ENCODE measurements at places on chromosomes 13 and 19. TPM values are rescaled to one million over a fixed set of nuclear protein-coding genes. Genes with fewer than 3 reads are reported as not detected.

The COX6B1 gene
- 639 TPM for total RNA-seq

The BBC3 gene
- 10.8 TPM for total RNA-seq

The TSSK6 gene
- total RNA-seq, result 3.1 TPM

The MBD3L2 gene
- total RNA-seq, result not detected

The ZNF730 gene
- not detected for total RNA-seq

- no peak for DNase-seq
These were observed 149.8 kb upstream of the TMTC4 start for GRCh38 chr13:100824366-100824765.

DNA sequence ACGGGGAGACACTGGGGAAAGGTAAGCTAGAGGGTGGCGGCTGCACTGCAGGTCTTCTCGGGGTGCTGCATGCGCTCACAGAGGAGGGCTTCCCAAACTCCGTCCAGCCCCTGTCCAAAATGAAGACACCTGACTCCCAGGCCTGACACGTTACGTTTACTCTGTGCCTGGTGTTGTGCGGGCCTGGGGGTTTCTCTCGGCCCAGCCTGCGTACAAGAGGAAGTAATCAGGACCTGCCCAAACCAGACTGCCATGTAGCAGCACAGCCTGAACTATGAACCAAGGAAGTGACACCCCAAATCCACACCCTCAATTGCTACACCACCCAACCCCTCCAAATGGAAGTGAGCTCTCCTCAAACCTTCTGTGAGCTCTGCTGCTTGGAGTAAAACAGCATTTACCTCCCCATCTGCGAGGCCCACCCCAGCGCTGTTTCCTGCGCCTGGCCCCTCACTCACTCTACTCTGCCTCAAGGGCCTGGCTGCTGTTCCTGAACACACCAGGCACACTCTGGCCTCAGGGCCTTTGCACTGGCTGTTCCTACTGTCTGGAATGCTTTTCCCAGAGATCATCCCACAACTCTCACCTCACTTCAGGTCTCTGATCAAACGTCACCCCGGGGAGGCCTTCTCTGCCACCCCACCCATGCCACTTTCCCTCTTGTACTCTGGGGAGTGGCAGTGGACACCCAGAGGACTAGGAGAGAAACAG, 3.0 kb downstream of the HSPBP1 start:
- no peak for DNase-seq

DNA sequence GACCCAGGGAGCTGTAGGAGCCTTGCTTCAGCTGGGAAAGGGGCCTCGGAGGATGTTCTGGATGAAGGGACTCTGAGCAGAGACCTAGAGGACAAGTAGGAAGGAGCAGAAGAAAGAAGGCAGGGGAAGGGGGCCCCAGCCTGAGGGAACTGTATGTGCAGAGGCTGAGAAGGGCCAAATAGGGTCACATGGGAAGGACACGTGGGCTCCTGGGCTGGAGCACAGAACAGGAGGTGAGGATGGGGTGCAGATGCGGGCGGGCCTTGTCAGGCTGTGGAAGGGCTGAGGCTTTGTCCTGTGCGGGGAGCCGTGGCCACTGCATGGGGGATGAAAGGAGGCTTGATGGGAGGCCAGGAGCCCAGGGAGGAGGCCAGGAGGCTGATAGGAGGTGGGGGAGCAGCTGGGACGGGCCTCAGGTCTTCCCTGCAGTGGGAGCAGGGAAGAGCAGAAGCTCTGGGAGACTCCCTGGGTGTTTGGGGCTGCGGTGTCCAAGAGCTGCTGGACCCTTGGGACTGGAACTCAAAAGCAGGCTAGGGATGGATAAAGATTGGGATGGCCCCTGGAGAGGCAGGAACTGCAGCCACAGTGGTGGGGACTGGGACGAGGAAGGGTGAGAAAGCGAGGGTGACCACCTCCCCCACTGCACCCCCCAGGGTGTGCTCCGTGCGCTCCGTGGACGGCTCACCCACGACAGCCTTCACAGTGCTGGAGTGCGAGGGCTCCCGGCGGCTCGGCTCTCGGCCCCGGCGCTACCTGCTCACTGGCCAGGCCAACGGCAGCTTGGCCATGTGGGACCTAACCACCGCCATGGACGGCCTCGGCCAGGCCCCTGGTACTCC, 11.4 kb upstream of the LTBP4 start:
- DNase-seq, result no peak

- no peak for DNase-seq
These were observed 85.6 kb downstream of the COL4A2 start for GRCh38 chr13:110392510-110393240.

- no peak for DNase-seq
These were observed 136.4 kb upstream of the HTR2A start for GRCh38 chr13:47033216-47033615.

- no peak for DNase-seq
These were observed 10.7 kb downstream of the CARM1 start for GRCh38 chr19:10882108-10882457.

GRCh38 chr19:13492128-13492527, 14.2 kb downstream of the CACNA1A start:
- DNase-seq, result no peak

- DNase-seq, result no peak
These were observed 88.5 kb downstream of the TEX26 start for GRCh38 chr13:31020996-31021395.

DNA sequence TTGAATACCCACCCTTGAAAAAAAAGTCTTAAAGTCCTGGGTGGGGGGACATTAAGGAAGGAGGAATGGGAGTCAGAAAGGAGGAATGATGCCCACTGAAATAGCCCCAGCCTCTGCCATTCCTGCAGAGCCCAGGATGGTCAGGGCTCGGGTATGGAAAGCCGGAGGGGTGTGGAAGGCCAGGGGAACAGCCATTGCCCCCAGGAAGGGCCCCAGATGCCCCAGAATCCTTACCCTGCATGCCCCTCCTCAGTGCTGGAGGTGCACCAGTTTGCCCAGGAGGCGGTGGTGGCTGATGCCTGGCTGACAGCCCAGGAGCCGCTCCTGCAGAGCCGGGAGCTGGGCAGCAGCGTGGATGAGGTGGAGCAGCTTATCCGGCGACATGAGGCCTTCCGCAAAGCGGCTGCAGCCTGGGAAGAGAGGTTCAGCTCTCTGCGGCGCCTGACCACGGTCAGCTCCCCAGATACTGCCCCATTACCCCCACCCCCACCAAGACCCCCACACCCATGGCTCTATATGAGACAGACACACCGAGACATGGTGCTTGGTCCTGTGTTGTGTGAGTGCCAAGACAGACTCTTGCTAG, 10.7 kb upstream of the SHKBP1 start:
- DNase-seq, result no peak

GRCh38 chr19:41352609-41353465, 885 bp downstream of the TGFB1 start:
- DNase-seq, result peak; percentile 64
